RWPE1 (cell line): ENCODE measurements at places on chromosomes 12 and 14.

GRCh38 chr14:21440859-21441258 lies 15.1 kb downstream of the CHD8 start:
- no peak for DNase-seq

DNA sequence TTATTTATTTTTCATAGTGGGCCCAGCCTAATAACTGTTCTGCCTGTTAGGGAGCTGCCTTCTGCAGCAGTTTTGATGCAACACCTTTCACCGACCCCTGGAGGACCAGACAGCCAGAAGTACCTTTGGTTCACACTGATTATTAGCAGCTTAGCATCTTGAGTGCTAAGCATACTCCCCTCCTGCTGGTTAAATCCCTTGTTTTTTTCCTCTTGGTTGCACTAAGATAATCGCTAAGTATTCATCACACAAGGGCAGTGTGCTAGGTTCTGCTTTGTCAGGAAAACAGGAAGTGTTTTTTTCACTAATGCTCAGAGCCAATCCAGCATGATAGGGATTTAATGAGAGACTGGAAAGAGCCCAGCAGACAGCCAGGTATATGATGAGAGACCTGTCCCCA lies 437.0 kb downstream of the FUT8 start:
- DNase-seq, result no peak

- no peak for DNase-seq
Measured at GRCh38 chr12:39618701-39619100, 902 bp downstream of the ABCD2 start.

DNA sequence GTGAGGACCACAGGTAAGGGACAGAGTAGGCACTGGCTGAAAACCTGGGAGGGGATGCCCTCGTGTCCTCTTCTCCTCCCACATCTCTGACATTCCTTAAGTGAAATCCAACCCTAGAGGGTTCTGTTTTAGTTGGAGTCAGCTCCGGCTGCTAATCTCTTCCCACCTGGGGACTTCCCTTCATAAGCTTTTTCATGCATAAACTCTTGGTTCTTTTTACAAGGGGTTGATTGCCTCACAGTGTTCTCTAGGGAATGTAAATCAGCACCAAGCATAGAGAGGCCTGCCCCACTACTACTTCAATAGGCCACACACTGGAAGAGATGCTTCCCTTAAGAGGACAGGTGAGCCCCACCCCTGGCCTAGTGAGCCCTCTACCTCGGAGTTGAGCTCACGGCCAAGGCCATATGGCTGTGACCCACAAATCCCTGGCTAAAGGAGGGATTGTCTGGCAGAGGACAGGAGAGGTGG lies 3.2 kb upstream of the SYNDIG1L start:
- DNase-seq, result no peak

DNA sequence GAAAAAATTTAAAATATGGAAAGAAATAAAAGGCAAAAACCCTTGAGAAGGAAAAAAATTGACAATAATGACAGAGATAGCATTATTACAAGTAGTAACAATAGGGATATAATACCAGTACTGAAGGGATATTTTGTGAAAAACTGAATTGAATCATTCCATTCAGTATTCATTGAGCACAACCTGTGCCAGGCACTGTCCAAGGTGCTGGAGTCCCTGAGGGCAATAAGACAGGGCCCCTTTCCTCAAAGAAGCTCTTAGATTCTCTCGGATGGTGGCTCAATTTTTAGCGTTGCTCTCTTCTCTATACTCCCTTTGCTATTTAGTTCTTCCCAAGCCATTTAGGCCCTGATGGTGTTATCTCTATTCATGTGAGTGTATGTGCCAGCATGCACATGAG lies 34.3 kb upstream of the GAS2L3 start:
- peak; percentile 13 for DNase-seq

DNA sequence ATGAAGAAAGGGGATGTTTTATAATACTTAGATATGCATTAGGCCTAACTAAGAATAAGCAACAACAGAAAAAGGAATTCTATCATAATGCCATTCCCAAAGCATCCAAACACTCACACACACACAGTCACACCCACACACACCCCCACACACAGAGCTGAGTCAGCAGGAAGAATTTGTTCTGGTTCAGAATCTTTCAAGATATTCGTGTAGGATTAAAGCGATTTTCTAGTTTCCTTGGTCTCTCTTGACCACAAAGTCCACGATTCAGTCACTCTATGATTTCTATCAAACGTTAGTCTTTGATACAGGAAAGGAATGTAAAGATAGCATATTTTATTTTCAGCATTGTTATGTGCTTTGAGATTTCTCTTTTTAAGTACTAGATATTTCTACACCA lies 382.6 kb upstream of the DCN start:
- no peak for DNase-seq

GRCh38 chr12:46200551-46200950 lies 68.3 kb downstream of the SLC38A1 start:
- no peak for DNase-seq
